ENCODE measurements at places on chromosomes 1 and 21.

DNA sequence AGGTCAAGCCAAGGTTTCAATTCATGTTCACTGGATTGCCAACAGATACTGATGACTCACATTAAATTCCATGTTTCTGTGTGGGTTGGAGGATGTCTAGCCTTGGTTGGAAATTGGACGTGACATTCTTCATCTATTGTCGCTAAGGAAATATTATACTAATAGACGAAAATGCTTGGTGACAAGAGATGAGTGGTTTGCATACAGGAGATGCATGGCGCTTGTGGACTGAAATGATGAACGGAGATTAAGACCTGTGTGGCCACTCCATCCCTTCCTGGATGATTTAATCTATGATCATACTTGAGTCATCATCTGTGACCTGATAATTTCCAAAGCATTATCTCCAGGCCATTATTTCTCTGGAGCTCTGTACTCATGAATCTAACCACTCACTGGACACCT lies 97.0 kb upstream of the CD34 start:
- no peak for DNase-seq

DNA sequence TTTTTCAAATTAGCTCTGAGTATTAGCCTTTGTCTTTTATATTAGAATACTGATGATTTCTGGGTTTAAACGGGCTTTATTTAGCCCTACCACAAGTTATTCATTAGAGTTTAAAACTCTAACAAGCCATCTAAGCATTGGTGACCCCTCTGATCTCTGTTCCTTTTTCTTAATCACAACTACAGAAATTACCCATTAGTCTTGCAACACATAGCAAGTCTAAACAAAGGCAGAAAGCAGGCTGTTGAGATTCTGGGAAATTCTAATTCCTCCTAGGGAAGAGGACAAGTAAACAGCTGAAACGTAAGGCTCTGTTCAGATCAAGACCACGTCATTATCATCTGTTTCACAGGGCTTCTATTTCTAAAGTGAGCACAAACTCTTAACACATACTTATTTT lies 491.2 kb upstream of the ZRANB2 start:
- no peak for DNase-seq

DNA sequence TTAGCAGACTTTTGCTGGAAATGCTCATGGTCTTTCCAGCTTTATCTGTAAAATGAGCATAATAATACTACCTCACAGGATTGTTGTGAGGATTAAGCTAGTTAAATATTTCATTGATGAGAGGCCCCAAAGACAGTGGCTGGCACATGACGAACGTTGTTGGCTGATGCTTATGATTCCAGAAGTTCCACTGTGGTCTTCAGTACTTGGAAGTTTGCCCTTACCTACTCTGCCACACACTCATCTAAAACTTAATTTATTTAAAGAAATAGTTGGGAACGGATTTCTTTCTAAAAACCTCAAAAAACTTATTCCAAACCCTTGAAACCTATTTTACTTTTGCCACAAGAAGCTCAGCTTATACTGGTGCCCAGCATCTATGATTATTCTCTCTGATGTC lies 170.7 kb downstream of the DHRS3 start:
- DNase-seq: no peak

DNA sequence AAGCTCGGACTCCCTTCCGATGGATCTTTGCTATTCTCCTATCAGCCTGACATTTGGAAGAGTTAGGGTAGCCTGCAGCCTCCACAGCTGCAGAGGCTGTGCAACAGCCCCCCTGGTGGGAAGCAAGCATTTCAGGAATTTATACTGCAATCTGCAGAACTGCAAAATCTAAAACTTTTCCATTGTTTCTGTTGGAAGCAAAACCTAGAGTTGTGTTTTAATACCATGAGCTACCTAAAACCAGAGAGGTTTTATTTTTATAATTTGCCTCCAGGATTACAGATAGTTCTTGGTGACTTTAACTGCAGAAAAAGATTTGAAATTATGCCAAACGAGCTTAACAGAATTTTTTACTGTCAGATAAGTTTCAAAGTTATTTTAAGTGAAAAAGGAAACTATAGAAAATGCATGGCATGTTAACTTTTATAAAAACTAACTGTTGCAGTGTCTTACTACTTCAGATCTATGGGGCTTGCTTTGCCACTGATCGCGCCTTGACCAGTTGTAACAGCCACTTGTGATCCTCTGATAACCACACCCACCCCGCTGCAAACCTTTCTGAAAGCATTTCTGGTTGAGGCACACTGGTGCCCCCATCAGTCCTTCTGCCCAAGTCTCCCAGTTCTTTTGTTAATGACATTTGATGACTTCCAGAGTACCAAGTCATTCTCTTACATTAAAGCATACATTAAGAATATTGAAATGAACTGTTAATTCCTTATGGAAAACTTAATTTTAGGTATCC lies 64.8 kb downstream of the PRDM2 start:
- DNase-seq: no peak
